Stimulated activated CD4-positive, alpha-beta T cell treated with anti-CD3 and anti-CD28 coated beads, Interleukin-4, amount 100 ng/mL, for 1 hour (primary cell): ENCODE measurements at places on chromosomes 1 and 21.

GRCh38 chr1:12521096-12521495 lies 96.9 kb downstream of the DHRS3 start:
- DNase-seq = no peak

- DNase-seq = no peak
Observed at GRCh38 chr1:23079025-23079424, 59.8 kb downstream of the KDM1A start.

- peak; percentile 59 for DNase-seq
Observed at GRCh38 chr1:10755970-10756521, 40.4 kb downstream of the CASZ1 start.

DNA sequence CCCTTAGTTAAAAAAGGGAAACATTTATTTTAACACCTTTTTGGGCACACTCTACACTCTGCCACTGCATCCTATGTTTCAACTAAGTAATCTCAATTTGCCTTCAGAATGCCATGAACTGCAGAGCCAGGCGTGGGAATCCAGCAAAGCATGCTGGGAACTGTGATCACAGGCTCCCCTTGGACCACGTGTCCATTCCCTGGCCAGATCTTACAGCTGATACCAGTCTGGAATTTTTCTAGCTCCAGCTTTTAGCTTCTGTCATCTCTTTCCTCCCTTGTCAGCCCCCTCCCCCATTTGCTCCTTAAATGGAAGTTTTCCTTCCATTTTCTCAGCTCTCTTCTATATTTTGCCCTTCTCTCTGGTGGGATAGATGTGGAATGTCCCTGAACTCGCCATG lies 29.4 kb downstream of the RCSD1 start:
- DNase-seq = no peak

GRCh38 chr1:188372821-188373220 lies 1544.1 kb downstream of the PLA2G4A start:
- no peak for DNase-seq

- DNase-seq = no peak
Observed at GRCh38 chr1:22886211-22886610, 86.5 kb downstream of the LACTBL1 start.

DNA sequence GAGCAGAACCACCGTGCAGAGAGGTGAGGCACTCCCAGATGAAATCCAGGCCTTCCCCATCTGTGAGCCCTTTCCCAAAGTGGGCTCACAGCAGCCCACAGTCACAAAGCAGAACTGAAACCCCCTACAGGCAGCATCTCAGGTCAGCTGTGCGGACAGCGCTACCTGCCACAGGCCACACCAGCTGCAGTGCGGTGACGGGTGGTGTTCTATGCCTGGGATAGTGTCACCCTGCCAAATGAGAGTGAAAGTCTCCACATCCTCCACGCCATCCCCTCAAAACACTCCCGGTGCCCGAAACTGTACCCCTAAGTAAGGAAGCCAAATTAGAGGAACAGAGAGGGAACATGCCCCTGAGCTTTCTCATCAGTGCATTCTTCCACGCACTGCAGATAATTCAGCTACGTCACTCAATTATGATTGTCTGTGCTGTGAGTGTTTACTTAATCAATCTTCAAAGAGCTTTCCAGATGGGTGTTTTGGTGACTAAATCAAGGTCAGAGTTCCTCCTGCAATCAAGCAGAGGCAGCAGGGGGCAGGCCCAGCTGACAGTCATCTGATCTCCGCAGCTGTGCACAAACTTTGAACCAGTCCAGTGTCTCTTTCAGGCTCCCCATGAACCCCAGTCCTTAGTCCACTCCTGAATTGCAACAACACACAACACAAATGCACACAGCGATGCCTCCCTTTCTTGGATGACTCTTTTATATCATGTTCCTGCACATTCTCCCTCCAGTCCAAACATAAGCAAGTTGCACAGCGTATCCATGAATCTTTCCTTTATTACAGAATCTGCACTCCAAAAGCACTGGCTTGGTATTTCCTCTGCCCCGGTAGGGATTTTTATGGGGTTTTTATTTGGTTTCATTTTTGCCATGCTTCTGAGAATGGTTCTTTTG lies 150.0 kb downstream of the TOMM20 start:
- peak; percentile 51 for DNase-seq

- no peak for DNase-seq
Observed at GRCh38 chr1:227920426-227920825, 27.3 kb downstream of the WNT9A start.

DNA sequence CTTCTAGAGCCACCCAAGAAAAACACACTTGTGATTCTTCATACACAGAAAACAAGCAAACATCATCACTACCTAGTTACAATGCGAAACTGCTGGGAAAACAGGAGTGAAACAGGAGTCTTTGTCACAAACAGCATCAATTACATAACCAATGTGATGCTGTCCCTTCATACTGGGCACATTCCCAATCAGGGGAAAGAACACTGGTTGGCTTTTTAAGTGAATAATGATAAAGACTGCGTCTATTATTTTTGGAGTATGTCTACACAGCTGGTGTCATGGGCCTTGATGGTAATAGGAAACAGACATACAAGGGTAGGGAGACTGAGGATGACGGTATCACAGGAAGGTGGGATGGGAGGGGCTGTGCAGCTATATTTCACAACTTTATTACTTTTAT lies 43.3 kb downstream of the SIPA1L2 start:
- no peak for DNase-seq

GRCh38 chr1:150180474-150180873 lies 30.8 kb downstream of the PLEKHO1 start:
- DNase-seq = no peak

GRCh38 chr1:86648255-86648654 lies 56.1 kb upstream of the SH3GLB1 start:
- DNase-seq = no peak

DNA sequence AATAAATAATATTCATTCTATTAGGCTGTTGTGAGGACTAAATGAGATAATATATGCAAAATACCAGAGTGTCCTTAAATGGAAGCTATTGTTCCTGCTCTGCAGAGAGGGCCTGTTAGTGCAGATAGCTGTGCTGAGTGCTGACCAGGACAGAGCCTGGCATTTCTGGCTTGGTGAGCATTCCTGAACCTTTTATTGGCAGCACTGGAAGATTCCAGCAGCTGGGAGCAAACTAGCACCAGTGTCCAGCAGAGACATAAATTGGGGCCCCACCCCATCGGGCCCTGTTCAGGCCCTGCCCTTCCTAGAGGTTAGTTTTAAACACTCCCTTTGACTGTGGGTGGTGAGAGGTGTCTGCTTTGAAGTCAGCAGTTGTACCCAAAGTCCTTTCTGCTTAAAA lies 85.9 kb upstream of the GADD45A start:
- no peak for DNase-seq

GRCh38 chr21:29430576-29430975 lies 131.9 kb downstream of the BACH1 start:
- DNase-seq = no peak
